Umbilical cord (tissue), 2 donors: ENCODE measurements at places on chromosomes 7 and 10.
A peak's percentile ranks its signal among the peaks of the same experiment; 100 is the strongest.

DNA sequence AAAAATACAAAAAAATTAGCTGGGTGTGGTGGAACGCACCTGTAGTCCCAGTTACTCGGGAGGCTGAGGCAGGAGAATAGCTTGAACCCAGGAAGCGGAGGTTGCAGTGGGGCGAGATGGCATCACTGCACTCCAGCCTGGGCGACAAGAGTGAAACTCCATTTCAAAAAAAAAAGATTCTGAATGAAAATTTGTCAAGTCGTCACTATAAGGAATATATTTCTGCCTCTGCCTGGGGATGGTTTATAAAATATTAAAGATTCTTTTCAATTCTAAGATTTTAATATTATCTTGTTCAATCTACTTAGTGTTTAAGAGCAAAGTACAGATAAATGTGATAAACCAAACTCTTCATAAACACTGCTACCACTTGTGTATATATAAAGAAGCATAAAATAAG is 147.3 kb downstream of the NRBF2 start:
- DNase-seq = no peak

DNA sequence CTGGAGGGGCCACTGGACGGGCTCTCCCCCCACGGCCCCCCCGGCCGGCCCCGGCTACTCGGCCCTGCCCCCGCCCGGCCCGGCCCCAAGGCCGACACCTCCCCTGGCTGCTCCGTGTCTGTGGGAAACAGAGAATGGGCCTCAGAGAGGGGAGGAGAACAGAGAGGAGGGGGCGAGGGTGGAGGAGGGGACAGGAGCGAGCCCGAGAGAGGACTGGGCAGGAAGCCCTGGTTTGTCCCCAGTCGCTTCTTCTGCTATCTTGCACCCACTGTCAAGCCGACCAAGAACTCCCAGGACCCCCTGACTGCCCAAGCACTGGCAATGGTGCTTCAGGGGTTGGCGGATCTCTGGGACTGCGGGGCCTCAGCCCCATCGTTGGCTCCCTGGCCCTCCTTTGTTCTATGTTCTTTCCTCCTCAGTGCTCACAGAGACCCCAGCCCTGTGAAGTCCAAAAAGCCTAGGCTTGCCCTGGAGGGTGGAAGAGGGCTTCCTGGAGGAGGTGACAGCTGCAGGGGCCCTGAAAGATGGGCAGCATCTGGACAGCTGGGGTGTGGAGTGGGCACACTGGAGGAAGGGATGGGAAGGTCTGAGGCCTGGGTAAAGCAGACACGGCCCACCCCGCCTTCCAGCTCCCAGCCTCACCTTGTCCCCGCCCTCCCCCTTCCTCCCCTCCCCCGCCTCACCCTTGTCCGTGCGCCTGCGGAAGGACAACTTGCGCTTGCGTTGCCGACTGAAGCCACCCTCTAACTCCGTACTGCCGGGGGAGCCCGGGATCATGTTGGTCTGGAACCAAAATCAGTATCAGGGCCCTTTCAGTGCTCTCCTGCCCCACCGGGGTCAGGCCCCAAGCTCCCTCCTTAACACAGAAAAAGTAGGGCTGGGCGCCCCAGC is 30.1 kb downstream of the KCNH2 start:
- peak; percentile 39 for DNase-seq

GRCh38 chr7:1995426-1995825 is 237.3 kb downstream of the MAD1L1 start:
- no peak for DNase-seq

- peak; percentile 9 for DNase-seq
These were observed 37.0 kb upstream of the GOT1 start for GRCh38 chr10:99467236-99467999.

GRCh38 chr10:45420453-45421192 is 46.6 kb downstream of the ALOX5 start:
- DNase-seq = peak; percentile 33

DNA sequence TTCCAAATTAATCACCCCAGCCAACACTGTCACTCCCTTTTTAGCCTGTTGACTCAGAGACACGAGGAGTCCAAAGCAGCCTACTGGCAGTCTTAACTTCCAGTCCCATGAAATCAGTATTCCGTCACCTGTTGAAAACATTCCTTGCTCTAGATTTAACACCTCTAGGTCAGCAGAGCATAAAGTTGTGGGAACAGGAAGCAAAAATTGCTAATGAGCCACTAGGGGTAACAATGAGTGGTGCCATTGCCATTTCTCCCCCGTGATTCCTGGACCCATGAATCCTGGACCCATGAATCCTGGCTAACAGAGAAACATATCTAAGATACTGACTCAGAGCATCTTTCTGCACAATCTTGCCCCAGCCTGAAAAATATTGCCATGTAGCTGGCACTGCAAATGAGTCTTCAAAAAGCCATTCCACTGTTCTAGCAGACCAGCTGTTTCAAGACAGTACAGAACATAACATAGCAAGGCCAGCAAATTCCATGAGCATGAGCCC is 252.7 kb upstream of the PTER start:
- DNase-seq = no peak

DNA sequence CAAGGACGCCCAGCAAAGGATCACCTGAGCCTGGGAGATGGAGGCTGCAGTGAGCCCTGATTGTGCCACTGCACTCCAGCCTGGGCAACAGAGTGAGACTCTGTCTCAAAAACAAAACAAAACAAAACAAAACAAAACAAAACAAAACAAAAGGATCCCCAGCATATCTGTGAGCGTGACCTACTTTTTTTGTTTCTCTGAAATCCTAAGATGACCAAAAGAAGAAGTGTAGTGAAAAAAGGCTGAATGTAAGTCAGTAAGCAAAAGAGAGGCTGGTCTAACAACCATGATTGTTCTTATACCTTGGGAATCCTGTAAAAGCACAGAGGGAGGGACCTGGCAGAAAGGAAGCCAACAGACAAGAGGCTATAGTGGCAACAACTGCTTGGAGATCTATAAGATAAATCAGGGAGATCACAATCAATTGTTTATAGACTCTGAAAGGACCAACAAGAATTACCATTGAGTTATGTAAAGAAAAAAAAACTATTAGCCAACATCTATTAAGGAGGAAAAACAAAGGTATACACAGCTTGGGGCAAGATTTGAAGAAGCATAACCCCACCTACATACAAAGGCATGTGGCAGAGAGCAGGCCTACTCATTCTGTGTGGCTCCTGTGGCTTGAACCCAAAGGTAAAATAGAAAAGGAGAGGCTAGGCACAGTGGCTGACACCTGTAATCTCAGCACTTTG is 255.2 kb upstream of the KLF14 start:
- DNase-seq = no peak

DNA sequence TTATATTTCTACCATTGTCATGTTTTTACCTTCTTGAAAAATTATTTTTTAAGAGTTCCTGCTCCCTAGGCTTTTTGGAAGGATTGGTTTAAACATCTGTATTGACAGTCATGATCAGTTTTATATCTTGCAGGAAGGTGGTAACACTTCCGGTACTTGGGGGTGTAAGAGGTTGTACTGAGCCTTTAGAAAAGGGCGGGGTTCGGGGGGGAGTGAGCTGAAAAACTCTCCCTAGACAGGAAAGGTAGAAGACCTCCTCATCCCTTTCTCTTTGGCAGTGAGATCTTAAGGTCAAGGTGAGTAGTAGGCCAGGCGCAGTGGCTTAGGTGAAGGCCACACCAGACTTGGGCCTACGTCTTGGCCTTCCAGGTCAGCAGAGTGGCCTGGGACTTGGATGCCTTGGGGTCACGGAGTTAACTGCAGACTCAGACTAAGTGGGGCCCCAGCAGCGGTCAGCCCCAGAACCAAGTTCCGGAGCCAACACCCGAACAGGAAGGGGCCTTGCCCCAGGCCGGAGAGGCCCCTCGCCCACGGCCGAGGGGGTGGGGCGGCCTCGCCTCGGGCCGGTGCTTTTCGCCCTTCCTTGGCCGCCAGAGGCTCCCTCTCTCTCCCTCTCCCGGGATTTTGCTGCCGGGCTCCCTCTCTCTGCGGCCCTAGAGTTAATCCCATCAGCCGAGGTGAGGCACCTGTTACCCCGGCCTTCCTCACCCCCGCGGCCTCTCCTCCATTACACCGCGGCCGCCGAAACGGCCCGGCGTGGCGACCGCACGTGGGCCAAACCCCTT is at the start of gene PPP1R9A:
Gene PPP1R9A (plus strand): TSS at position 569 of the 785 bp plus-strand sequence. CDS start 2,520 bp downstream, outside the sequence.
- peak; percentile 31 for DNase-seq

DNA sequence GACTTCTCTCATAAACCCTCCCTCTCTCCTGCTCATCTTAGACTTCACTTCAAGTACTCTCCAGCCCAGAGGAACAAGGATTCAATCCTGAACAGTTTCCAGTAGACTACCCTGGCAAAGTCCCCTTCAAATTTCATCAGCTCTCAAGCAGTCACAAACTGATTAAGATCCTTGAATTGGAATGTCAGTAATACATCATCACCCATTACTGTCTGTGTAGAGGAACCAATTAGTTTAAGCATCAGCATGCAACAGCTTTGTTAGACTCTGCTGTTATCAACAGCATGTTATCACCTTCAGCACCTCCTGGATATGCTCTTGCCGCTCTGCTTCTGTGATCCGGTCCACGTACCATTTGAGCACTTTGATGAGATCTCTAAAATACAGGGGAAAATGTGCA is 307.0 kb upstream of the IMMP2L start:
- DNase-seq = no peak

- no peak for DNase-seq
These were observed 116.8 kb upstream of the JCAD start for GRCh38 chr10:30176182-30176581.

DNA sequence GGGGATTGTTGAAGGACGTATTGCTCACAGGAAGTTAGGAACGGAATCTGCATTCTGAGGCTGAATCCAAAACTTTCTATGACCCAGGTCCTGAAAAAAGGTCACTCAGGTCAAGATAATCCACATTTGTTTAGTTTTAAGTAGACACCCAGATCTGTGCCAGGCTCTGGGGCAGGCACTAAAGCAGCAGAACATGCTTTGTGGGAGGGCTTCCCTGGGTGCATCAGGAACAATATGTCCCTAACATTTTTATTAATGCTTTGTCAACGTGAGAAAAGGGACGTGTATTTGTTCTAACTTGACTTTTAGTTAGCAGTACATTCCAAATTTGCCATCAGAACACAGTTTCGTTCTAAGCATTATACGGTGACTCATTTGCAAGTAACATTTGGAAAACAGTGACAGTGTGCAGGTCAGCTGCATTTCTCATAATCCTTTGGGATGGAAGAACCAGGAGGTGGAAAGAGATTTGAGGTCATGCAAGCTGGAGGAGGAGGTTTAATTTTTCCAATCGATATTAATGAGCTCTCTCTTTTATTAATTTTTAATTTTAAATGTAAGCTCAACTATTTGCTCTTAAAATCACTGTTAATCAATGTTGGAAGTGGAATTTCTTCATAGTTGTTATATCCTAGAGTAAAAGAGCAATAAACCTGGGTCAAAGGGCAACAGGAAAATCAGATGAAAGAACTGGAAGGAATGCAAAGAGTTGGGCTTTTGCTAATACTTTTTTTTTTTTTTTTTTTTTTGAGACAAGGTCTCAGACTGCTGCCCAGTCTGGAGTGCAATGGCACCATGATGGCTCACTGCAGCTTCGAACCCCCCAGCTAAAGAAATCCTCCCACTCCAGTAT is 35.0 kb downstream of the TAS2R41 start:
- peak; percentile 29 for DNase-seq

- peak; percentile 91 for DNase-seq
These were observed at the start of gene CAV1 for GRCh38 chr7:116524609-116525297. Gene CAV1 (plus strand): TSS chr7:116525036. CDS start chr7:116525063, 27 bp downstream.

DNA sequence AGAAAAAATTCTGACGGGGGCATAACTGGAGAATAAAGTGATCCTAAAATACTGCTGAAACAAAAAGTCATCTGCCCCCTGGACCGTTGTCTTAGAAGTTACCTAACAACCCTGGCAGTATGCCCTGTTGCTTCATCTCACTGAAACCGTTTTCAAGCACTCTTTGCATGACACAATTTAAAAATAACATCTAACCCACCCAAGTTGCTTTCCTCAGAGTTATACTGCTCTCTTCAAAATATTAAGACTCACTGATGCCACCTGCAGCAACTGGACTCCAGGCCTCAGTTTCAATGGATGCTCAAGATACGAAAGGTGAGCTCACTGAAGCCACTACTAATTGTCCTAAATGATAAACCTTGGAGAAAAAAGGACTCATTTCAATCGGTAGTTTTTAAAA is 57.4 kb downstream of the CDK6 start:
- DNase-seq = peak; percentile 29

- peak; percentile 76 for DNase-seq
These were observed at the start of gene FAM221A for GRCh38 chr7:23679898-23680413. Gene FAM221A (plus strand): TSS chr7:23680199. CDS start chr7:23680219, 20 bp downstream.

- DNase-seq = no peak
These were observed 794.5 kb upstream of the CELF2 start for GRCh38 chr10:10223131-10223530.

DNA sequence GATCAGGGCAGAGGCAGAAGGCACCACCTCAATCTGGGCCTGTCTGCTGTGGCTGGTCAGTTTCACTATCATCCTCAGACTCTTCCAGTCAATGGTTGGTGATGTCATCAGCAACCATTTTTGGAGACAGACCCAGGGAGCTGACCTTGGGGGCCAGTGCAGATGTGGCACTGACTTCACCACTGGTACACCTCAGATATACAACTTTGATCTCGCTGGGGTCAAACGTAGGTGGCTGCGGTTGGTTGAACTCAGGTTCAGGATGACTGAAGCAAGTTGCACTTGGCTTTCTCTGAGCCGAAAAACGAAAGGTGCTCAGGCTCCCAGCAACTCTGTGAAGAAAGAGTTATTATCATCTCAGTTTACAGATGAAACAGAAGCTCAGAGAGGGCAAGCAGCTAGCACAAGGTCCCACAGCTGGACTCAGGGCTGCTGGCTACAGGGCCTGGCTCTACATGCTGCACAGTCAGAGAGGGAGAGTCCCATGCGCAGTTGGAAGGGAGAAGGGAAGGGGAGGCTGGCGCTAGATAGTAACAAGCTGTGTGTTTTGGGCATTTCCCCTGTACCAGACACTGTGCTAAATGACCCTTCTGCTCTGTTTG is 27.2 kb downstream of the ANKRD16 start:
- no peak for DNase-seq

DNA sequence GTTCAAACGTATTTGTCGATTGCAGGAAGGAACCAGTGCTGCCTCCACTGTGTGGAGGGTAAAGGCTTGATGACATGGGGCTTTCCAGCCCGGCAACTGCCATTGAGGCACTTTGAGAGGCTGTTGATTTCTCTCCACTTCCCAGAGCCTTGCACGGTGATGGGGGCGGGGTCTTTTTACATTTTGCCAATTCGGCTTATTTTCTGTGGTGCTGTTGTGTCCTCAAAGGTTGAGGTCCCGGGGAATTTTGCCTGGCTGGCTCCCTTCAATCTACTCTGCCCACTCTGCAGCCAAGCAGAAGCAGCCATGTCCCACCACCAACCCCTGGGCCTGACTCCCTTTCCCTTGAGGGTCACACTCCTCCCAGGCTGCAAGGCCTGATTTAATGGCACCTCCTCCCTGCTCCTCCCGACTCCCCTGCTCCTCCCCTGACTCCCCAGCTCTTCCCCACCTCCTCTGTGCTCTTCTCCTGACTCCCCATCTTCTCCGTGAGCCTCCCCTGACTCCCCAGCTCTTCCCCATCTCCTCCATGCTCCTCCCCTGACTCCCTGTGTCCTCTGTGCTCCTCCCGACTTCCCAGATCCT is 39.0 kb downstream of the OAT start:
- DNase-seq = no peak
